Heart right ventricle (tissue), 16 donors: ENCODE measurements at places on chromosomes 11 and 22. TPM values are rescaled to one million over a fixed set of nuclear protein-coding genes. Genes with fewer than 3 reads are reported as not detected.

ROBO3 gene
- polyA plus RNA-seq: 4.9 TPM

SEC14L6 gene
- not detected for polyA plus RNA-seq

JAML gene
- 2.3 TPM for polyA plus RNA-seq

APOL5 gene
- polyA plus RNA-seq: 0.06 TPM

RIBC2 gene
- not detected for polyA plus RNA-seq

FOLH1 gene
- 0.03 TPM for polyA plus RNA-seq

TOM1 gene
- polyA plus RNA-seq: 55.0 TPM

MCHR1 gene
- polyA plus RNA-seq: 0.15 TPM

NXPE1 gene
- polyA plus RNA-seq: not detected

- no peaks in the 10 kb centered on the region for H3K27me3 ChIP-seq
- DNase-seq: peak; percentile 85
- no peaks in the 10 kb centered on the region for H3K36me3 ChIP-seq
- peaks cover 21% of the 10 kb centered on the region for H3K4me1 ChIP-seq
Observed at GRCh38 chr22:37166675-37167066, 17.0 kb upstream of the IL2RB start.

- H3K27me3 ChIP-seq: no peaks in the 10 kb centered on the region
- H3K36me3 ChIP-seq: no peaks in the 10 kb centered on the region
- no peak overlapping the region for H3K27ac ChIP-seq
- no peak for DNase-seq
Observed at GRCh38 chr22:26041931-26042330, 127.3 kb upstream of the SEZ6L start.

DNA sequence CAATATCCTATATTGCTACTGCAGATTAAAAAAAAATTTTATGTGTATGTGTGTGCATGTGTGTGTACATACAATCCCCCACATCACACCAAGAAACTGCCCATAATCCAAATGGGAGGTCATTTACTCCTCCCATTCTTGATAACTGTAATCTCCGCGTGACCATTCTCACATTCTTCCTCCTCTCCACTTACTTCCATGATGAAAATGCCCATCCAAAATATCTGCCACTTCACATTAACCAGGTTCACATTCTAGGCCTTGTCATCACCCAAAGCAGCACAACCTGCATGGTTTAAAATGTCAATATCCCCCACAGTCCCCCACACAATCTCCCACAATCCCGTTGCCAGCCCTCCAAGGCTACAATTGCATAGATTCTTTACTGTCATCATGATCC lies 149.6 kb downstream of the LARGE1 start:
- no peak overlapping the region for H3K4me3 ChIP-seq
- no peaks in the 10 kb centered on the region for H3K36me3 ChIP-seq

DNA sequence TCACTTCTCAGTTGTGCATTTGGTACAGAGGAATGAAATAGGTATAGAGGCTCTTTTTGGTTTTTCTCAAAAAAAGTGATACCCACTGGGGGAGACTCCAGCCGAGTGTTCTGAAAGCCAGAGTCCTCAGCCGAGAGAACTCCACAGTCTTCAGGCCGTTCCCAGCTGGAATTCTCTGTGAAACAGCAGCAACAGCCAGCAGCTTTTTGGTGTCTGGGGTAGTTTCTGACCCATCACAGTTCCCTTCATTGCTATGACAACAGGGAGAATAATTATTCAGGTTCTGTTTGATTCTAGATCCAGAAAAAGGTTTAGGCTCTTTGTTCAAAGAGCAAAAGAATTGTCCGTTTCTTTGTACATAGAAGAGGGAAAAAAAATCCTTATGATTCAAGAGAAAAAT lies 84.6 kb downstream of the C22orf31 start:
- no peak for DNase-seq
- H3K4me1 ChIP-seq: peaks cover 26% of the 10 kb centered on the region
- peak overlapping the region; percentile 21 for H3K4me3 ChIP-seq

DNA sequence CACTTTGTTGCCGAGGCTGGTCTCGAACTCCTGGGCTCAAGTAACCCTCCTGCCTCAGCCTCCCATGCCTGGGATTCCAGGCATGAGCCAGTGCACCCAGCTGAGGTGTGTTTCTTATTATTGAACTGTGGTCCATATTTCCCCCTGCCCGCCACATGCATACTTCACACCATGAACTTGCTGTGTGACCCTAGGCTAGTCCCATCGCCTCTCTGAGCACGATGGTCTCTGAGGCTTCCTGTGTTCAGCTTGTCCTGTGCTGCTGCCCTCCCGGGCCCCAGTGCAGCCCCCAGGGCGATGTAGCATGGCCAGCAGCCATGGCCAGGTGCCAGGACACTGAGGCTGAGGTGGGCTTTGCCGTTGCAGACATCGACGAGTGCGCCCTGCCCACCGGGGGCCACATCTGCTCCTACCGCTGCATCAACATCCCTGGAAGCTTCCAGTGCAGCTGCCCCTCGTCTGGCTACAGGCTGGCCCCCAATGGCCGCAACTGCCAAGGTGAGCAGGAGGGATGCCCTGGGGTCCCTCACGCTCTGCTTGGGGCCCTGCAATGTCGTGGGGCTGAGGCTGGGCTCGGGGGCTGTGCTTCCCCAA lies 45.7 kb downstream of the FBLN1 start:
- H3K27me3 ChIP-seq: no peaks in the 10 kb centered on the region
- H3K4me1 ChIP-seq: peaks cover 40% of the 10 kb centered on the region
- H3K27ac ChIP-seq: peak overlapping the region; percentile 86
- H3K36me3 ChIP-seq: peaks cover 24% of the 10 kb centered on the region

DNA sequence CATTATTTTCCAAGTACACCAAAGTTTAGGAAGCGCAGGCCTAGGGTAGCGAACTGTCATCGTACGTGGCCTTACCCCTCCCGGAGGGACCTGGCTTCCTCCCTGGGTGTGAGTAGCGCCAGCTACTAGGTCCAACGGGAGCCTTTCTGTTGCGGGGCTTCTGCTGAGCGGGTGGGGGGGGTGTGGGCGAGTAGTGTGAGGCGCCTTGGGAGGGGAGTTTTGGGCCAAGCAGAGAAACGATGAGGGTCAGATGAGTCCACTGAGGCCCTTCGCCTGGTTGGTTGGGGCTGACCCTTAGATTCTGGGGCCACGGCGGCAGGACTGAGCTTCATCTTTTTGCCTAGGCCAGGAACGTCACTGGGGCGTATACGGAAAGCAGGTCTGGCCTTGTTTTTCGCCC lies 868 bp downstream of the TEF start:
- H3K4me3 ChIP-seq: peak overlapping the region; percentile 64
- no peaks in the 10 kb centered on the region for H3K36me3 ChIP-seq
- peak overlapping the region; percentile 96 for H3K27ac ChIP-seq
- H3K27me3 ChIP-seq: no peaks in the 10 kb centered on the region
- peaks cover 9% of the 10 kb centered on the region for H3K4me1 ChIP-seq

- H3K27ac ChIP-seq: no peak overlapping the region
- H3K4me3 ChIP-seq: no peak overlapping the region
- H3K4me1 ChIP-seq: no peaks in the 10 kb centered on the region
- no peaks in the 10 kb centered on the region for H3K36me3 ChIP-seq
- no peaks in the 10 kb centered on the region for H3K27me3 ChIP-seq
- no peak for DNase-seq
Observed at GRCh38 chr11:70854201-70854600, 398.2 kb downstream of the SHANK2 start.

DNA sequence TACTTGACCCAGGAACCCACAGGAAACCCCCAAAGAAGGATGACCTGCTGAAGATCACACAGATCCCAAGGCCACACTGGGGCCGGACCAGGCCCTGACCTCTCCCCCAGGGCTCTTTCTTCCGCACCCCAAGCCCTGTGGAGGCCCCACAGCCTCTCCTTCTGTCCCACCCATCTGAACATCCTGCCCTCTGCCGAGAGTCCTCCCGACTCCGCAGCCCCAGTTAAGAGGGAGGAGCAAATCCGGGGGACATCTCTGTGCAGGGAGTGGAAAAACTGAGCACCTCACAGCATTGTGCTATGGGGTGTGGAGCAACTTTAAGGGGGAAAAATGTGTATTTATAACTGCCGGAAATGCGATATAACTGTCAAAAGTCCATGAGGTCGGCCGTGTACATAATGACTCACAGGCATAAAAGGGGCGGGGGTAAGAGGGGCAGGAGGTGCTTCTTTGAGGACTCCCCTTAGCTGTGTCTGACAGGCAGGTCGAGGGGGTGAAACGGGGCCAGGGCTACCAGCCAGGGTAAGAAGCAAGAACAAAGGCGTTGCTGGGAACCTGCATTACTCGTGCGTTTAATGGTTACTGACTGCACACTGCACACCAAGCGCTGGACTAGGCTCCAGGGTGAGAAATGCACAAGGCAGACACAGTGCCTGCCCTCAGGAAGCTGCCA lies 57.2 kb downstream of the WNT11 start:
- H3K36me3 ChIP-seq: no peaks in the 10 kb centered on the region
- H3K27ac ChIP-seq: no peak overlapping the region
- DNase-seq: peak; percentile 24
- H3K4me1 ChIP-seq: peaks cover 19% of the 10 kb centered on the region
- H3K4me3 ChIP-seq: no peak overlapping the region

DNA sequence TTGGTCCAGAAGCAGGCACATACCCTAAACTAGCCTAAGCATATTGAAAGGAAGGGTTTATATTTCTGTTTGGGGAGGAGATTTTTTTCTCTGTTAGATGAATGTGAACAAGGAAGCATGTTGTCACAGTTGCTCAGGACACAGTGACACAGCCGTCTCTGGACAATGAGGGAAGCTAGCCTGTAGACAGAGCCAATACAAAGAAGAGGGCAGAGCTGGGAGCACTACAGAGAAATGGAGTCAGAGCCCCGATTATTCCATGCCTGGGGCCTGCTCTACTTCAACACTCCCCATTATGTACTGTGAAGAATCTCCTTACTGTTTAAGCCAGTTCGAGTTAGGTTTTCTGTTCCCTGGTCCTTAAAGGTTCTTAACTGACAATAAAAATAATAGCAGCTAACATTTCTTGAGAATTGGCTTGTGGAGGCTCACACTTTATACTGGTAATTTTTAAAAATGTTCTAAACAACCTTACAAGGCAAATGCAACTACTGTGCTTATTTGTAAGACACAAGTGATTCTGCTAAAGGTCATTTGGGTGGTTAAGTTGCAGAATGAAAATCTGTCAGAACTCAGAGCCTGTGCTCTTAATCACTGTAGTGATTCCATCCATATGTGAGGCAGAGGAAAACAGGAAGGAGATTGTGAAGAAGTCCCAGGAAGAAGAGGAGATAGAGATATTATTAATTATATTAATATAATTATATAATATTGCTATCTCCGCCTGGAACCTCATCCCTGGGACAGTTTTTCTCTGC lies 58.8 kb upstream of the RRAS2 start:
- DNase-seq: no peak
- H3K27me3 ChIP-seq: no peaks in the 10 kb centered on the region
- H3K4me1 ChIP-seq: peaks cover 43% of the 10 kb centered on the region
- H3K4me3 ChIP-seq: no peak overlapping the region

GRCh38 chr22:30239488-30240405 lies 6.8 kb downstream of the LIF start:
- H3K27me3 ChIP-seq: peaks cover 6% of the 10 kb centered on the region
- DNase-seq: no peak

DNA sequence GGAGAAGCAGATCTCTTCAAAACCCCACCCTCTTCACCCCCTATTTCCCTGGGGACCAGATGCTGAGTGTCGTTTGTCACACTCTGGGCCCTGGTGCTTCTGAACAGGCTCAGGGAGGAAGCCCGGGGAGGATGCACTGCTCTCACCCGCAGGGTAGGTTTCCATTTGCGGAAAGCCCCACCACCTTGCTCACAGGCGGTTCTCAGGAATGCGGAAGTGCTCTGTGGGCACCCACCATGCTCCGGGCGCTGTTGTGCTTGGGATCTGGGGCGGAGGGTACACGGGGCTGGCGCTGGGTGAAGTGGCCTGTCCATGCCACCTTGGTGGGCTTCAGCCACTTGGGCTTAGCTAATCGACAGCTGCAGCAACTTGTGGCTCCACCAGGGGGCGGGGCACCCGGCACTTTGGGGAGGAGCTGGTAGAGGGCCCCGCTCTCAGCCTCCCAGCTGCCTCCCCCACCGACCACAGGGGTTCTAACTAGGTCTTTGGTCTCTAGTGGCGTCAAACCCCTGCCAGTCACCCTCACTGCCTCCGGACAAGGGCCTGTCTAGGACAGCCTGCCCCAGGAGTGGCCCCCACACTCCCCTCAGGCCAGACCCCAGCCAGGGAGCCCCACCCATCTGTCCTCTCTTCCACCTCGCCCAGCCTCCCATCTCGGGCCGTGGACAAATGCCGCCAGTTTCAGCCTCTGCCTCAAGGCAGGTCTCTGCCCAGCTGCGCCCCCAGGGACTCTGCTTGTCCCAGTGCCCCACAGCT lies 7.4 kb downstream of the NDUFV1 start:
- H3K36me3 ChIP-seq: peaks cover 34% of the 10 kb centered on the region
- peak; percentile 68 for DNase-seq
- H3K4me3 ChIP-seq: peak overlapping the region; percentile 27
- H3K27ac ChIP-seq: peak overlapping the region; percentile 68

GRCh38 chr22:32996276-32996675 lies 61.9 kb downstream of the SYN3 start:
- peaks cover 26% of the 10 kb centered on the region for H3K4me1 ChIP-seq
- no peaks in the 10 kb centered on the region for H3K36me3 ChIP-seq
- no peaks in the 10 kb centered on the region for H3K27me3 ChIP-seq
- DNase-seq: no peak

- no peak overlapping the region for H3K4me3 ChIP-seq
- H3K27ac ChIP-seq: no peak overlapping the region
- H3K4me1 ChIP-seq: no peaks in the 10 kb centered on the region
- no peaks in the 10 kb centered on the region for H3K36me3 ChIP-seq
Observed at GRCh38 chr11:4926608-4927007, 2.5 kb upstream of the OR51G1 start.

- H3K27ac ChIP-seq: peak overlapping the region; percentile 64
- no peak overlapping the region for H3K4me3 ChIP-seq
- H3K4me1 ChIP-seq: no peaks in the 10 kb centered on the region
- no peaks in the 10 kb centered on the region for H3K36me3 ChIP-seq
- H3K27me3 ChIP-seq: no peaks in the 10 kb centered on the region
Observed at GRCh38 chr22:37708580-37709444, 12.0 kb downstream of the TRIOBP start.

DNA sequence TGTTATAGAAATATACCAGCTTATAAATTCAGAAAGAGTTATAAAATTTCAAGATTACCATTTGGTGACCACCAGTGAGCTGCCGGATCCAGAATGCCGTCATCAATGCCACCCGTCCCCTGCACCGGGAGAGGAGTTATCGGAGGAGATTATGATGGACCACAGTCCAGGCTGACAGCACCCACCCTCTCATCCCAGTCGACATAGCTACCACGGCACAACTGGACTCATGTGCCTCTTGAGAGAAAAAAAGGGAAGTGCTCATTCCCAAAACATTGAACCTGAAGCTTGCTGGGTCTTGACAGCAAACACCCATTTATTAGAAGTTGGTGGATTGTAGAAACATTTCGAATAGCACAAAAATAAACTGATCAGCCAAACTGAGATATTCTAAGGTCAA lies 1331.5 kb downstream of the TBC1D22A start:
- no peaks in the 10 kb centered on the region for H3K27me3 ChIP-seq
- no peak overlapping the region for H3K4me3 ChIP-seq
- no peaks in the 10 kb centered on the region for H3K4me1 ChIP-seq
- DNase-seq: no peak
- H3K36me3 ChIP-seq: no peaks in the 10 kb centered on the region
